ENCODE measurements at places on chromosomes 2 and 18.

- no peak for DNase-seq
Observed at GRCh38 chr2:63789338-63790020, 52.2 kb upstream of the UGP2 start.

DNA sequence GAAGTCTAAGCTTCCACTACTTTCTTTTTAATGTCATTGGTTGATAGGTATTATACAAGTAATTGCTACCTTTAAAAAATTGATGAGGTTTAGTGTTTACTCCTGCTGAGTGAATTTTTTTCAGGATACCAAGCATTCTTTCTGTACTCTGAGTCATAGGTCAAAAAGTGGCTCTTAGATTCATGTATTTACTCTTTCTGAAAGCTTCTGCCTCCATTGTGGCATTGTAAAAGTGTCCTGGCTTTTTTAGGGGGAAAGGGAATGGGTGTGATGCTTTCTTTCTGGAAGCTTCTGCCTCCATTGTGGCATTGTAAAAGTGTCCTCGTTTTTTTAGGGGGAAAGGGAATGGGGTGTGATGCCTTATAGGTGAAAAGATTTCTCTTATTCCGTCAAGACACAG is 286.5 kb downstream of the LPIN1 start:
- no peak for DNase-seq

DNA sequence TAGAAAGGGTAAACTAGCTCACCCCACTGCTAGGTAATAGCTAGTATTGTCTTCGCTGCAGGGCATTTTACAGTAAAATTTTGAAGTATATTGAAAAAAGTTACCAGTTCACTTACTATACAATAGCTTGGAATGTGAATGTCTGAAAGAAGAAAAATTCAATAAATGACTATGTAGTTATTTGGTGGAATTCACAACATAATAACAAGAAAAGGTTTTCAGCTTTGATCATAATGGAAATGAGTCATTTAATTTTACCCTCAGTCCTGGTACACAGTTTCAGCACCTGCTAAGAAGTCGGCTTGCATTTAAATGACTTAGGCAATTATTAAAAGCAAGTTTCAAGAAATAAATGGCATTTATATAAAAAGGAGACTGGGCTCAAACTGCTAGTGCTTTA is 90.4 kb downstream of the NUP35 start:
- DNase-seq, result no peak

GRCh38 chr2:106284255-106284654 is 90.2 kb upstream of the UXS1 start:
- no peak for DNase-seq

DNA sequence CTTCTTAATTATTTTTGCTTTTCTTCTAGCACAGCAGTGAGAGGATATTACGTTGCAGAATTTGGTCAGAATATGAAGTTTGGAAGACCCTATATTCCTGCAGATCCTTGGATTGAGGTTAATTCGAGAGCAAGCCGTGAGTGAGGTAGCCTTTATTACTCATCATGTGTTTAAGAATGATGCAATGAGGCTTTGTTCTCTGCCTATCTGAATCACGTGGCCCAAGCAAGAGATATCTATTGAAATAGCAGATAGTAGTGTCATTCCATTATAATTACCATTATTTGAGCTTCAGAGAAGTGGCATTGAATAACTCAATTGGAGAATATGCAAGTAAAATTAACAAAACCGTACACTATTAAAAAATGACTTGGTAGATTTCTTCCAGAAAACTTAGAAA is 641.1 kb downstream of the TMEM182 start:
- DNase-seq, result no peak

DNA sequence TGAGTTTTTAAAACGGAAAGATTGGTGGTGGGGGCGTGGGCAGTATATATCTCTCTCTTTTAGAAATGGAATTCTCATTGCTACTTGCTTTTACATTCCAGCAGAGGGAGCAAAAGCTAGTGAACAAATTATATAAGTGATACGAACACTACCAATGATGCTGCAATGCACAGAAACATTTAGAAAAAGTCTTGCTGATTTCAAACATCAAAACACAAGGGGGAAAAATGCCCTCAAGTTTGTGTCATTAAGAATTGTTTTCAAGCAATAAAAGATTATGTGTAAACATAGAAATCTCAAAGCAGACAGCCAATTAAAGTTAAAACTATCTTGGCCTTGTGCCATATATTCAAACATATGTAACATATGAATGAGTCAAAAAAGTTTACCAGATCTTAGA is 296.3 kb upstream of the KCNJ3 start:
- DNase-seq, result no peak

- DNase-seq, result no peak
Observed at GRCh38 chr2:40516604-40517003, 64.7 kb upstream of the SLC8A1 start.

GRCh38 chr2:73949802-73950201 is 23.1 kb downstream of the DGUOK start:
- DNase-seq, result no peak

- DNase-seq, result no peak
Observed at GRCh38 chr2:15768615-15769014, 171.7 kb upstream of the MYCN start.

DNA sequence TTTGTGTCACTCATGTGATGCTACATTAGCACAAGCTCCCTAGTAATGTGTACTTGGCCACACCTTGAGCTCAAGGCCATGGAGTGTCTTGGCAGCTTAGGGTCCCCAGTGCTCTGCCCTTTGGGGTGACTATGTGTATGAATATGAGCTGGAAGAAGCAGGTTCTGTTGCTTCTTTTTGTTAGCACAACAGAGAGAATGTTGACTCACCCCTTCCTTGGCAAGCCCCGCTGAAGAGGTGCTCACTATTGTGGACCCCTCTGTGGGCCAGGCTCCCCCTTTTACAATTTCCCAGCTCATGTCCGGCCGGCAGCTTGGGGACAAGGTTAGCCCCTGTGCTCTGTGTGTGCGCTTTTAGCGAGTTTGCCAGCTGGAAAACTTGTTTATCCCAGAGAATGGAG is 48.1 kb downstream of the DGKD start:
- no peak for DNase-seq

DNA sequence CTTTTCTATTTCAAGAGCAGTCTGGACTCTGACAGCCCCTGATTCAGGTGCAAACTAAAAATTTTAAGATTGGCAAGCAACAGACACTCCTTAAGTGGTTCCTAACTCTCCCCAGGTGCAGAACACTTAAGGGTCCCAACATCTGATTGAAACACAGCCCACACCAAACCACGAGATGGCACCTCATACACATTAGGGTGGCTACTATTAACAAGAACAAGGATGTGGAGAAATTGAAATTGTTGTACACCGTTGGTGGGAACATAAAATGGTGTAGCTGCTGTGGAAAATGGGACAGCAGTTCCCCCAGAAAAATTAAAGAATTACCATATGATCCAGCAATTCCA is 82.3 kb downstream of the POLR1A start:
- no peak for DNase-seq

DNA sequence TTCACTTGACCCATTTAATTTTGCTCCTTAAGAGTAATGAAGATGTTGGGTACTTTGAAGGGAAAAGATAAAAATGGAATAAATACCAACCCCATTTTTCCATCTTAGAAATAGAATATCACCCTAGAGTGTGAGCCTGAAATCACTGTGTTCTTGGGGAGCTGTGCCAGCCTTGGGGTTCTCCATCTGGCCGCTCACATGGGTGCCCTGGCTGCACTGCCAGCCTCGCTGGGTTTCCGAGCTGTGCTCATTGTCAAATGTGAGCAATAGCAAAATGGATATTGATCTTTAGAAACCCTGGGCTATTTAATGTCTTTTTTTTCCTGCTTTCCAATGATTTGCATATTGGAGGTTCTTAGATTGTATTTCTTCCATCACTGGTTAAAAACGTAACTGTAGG is 9.3 kb downstream of the APCDD1 start:
- no peak for DNase-seq

GRCh38 chr2:172709566-172710291 is 25.9 kb upstream of the RAPGEF4 start:
- DNase-seq, result no peak

DNA sequence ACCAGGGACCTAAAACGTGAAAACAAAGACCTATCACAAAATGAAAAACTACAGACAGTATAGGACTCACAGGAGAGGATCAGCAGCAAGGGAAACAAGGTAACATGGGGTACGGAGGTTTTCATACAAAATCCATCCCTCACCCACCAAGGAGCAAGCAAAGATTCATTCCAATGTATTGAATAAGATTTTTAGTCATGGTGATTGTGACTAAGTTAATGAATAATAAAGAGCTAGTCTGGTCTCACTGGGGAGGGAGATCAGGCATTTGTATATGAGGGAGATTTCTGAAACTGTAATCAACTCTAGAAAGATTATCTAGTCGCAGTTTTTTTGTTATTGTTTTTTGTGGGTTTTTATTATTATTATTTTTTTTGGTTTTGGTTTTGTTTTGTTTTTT is 336.5 kb upstream of the MMADHC start:
- no peak for DNase-seq

GRCh38 chr2:7394195-7394594 is 477.0 kb downstream of the RNF144A start:
- DNase-seq, result no peak

DNA sequence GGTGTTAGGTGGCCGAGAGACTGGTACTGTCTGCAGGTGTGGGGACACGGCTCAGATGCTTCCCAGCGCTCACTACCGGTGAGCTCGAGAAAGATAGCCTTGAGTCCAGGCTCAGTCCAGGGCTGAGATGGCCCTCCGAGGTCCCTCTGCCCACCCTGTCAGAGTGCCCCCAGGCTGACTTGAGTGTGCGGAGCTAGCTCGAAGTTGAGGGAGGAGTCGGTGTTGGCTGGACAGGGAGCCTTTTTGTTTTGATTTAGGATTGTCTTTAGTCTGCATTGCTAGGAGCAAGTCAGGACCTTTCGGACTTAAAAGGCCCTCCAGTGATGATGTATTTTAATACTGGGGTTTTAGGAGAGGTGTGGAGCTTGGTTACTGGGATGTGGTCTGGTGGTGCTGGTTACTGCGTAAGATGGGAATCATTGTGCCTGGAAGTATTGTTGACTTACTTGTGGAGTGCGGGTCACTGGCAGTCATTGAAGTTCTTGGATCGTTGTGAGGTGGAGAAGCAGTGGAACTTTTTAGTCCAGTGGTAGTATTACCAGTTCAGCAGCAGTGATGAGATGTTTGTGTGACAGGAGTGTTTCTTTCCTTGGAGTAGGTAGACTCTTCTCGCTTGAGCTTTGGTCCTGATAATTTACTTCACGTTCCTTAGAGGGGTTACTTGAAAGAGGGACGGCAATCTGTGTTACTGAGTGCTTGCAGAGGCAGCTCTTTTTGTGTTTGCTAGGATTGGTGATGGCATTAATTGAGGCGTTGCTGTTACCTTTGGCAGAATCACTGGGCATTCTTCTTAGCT is 633 bp downstream of the KIAA1328 start:
- no peak for DNase-seq

DNA sequence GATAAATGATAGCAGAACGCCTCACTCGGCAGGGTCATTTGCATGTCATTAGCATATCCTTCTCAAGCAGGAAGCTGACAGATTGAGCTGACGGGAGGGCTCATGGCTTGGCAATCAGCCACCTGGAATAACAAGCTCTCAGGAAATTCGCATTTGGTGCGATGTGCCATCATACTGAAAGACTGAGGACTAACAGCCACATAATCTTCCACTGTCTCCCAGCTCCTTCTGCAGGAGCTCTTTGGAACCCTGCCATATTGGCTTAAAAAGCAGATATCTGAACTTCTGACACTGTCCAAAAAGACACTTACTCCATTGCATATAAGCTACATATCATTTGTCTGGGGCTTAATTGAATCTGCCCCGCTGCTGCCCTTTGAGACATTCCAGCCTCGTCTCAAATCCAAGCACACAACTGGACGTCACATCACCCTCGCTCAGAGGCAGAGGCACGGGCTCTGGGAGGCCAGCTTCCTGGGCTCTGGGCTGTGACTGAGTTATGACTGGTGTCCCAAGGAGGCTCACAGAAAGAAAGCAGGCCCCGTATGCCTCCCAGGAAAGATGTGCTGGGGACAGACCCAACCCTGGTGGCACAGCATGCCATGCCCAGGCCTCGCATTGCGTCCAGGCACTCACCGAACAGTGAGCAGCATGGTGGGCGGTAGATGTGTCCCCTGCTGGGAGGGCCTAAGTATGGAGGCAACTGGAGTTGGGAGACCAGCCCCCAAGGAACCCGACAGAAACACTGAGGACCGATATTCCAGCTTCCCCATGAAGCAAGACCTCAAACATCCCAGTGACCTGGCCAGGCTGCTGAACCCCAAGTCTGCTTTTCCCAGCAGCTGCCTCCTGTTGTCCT is 228.0 kb downstream of the ATAD2B start:
- no peak for DNase-seq

DNA sequence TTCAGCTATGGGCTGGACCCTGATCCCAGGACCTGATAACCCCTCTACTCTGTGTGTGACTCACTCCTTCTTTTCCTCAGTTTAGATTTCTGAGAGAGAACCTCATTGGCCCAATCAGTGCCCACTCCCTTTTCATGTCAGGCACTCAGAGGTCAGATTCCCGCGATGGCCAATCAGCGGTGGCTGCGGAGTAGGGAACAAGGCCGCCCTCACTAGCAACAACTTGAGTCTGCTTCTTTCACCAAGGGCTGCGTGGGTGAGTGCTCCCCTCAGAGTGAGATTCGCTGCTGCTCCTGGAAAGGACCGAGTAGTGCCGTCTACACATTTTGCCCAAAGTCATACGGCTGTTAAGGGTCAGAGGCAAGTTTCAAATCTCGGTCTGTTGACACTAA is 34.7 kb downstream of the NPPC start:
- DNase-seq, result no peak

DNA sequence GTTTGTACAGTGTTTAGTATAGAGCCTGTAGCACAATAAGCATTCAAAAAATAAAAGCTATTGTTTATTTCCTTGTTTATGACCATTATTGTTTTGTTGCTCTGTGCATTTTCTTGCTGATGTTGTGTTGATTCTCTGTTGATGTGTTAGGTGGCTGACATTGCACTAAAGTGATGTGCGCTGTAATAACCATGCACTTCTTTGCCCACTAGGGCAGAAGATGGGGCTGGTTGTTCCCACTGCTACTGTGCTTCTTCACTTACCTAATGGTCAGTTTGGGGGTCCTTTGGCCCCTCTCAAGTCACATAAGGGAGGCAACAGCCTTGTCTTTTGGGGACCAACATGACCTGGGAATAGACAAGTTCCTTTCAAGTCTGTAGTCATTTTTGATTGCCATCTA is 6.0 kb downstream of the SCG2 start:
- DNase-seq, result no peak

DNA sequence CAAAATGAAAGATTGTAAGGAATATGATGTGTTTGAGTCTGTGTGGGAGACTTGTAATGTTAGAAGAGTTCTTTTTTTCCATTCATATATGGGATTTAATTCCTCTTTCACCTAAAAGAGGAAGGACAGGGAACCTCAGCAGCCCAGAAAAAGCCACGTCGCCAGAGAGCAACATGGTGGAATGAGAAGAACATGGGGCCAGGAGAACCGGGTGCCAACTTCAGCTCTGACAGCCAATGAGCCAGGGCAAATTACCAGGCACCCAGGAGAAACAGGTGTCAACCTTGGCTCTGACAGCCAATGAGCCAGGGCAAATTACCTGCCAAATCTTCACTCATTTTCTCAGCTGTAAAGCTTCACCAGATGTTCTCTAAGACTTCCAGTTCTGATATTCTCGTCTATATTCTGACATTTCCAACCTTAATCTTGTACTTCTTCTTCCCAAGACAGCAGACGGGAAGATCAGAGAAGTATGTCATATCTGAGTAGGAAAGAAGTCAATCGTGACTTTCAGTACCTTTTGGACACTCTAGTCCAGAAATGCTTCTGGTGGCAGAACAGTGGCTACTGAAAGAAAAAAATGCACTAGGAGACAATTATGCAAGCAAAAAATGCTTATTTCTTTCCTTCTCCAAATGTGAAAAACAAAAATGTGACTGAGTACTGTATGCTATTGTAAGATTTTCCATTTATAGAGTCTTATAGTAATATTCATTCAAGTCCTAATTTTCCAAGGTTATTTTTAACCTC is 79.2 kb upstream of the COL5A2 start:
- DNase-seq, result no peak

Measured in central memory CD8-positive, alpha-beta T cell (primary cell).